ENCODE measurements at places on chromosomes 6 and 20.

DNA sequence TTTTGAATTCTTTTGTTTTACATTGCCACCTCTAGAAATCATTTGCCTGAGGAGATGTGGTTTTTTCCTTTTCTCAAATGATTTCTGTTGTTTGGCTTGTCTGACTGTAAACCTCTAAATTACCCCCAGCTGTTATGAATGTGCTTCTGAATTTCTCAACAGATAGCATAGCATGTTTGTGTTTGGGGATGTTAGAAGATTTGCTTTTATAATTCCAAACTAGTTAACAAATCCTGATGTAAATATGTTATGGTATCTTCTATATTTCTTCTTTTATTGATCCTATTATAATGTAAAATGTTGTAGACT, 31.6 kb upstream of the EZR start:
- DNase-seq = no peak

GRCh38 chr20:36875702-36876472, at the start of gene TLDC2:
Gene TLDC2, plus strand, starts transcription at chr20:36876138. Its CDS starts 37 bp downstream, at chr20:36876175.
- peak; percentile 30 for DNase-seq

GRCh38 chr6:104771258-104771832, 88.4 kb downstream of the HACE1 start:
- peak; percentile 36 for DNase-seq

GRCh38 chr20:41005361-41005729, 23.3 kb upstream of the TOP1 start:
- DNase-seq = peak; percentile 29

GRCh38 chr6:106486236-106486635, 125.7 kb downstream of the CRYBG1 start:
- no peak for DNase-seq

GRCh38 chr20:63843778-63844177, 12.7 kb upstream of the ZBTB46 start:
- DNase-seq = no peak

DNA sequence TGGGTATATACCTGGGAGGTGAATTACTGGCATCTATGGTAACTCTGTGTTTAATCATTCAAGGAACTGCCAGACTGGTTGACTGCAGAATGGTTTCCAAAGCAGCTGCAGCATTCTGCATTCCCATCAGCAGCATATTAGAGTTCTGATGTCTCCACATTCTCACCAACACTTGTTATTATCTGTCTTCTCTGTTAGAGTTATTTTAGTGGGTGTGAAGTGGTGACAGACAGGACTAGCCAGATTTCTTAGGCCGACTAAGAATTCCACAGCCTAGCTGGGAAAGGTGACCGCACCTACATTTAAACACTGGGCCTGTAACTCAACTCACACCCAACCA, 110.9 kb downstream of the TMEM170B start:
- DNase-seq = no peak

DNA sequence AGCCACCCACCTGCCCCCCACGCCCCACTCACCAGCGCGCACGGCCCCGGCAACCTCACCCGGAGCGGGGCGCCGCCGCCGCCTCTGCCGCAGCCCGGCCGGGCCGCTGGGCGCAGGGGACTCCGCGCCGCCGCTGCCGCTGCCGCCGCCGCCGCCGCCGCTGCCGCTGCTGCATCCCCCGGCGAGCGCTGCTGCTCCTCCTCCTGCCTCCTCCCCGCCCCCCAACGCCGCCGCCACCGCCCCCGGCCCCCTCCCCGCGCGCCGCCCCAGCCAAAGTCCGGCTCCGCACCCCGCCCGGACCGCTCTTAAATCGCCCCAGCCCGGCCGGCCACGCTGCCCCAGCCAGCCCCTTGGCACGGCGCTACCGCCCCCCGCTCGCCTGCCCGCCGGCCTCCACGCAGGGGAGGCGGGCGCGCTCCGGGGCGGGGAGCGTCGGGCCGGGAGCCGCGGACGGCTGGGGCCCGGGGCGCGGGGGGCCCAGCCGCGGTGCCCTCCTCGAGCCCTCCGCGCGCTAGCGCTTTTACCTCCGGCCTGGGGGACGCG, at the start of gene SULF2:
Gene SULF2 (minus strand): TSS at position 171 of the 543 bp plus-strand sequence. CDS start 28,118 bp downstream, outside the sequence.
- no peak for DNase-seq

DNA sequence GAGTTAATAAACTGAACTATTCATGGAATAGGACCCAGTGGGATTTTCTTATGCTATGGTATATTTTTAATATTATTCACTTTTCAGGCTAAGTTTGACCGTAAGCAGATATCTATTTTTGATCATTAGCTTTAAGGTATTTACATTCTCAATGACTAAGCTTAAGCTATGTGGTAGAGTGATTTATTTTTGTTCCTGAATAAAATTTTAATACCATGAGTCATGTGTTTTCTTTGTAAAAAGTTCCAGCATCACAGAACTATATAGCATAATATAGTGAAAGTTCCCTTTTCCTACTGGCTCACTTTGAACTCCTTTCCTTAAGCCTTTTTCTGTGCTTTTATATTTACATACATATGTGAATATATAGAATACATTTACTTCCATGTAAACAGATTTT, 75.8 kb downstream of the BCKDHB start:
- no peak for DNase-seq

GRCh38 chr20:21808863-21809664, 103.6 kb downstream of the PAX1 start:
- no peak for DNase-seq

DNA sequence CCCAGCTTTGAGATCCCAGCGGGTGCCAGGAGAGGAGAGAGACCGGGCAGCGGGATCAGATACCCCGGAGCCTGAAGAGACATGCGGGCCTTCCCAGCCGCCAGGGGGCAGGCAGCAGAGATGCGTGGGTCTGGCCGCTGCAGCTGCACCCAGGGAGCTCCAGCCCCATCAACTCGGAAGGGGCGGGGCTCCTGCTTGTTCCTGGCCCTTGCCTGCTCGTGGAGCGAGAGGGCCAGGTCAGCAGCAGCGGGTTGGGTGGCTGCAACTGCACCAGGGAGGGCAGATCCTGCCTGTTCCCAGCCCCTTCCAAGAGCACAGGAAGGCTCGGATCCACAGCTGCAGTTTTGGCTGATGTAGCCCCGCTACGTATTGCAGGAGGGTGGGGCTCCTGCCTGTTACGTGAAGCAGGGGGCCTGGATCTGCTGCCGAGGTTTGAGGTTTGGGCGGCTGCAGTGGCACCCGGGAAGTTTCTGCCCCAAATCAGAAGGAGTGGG, 532.8 kb downstream of the RFPL4B start:
- no peak for DNase-seq

DNA sequence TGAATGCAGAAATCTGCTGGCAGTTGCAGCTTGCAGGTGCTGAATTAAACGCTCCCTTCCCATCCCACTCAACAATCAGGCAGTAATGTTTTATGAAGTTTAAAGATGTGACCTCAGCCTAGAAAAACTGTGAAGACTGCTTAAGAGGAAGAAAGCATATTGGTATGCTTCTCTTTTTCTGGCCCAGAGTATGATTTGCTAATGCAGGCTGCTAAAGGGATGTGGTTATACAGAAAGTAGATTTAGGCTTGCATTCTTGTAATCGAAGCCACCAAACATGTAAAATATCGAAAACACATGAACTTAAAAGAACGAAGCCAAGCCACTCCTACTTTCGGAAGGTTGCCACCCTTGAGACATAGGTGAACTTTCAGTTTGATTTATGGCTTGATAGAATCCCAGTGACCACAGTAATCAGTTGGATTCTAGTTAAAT, 40.7 kb downstream of the MAP3K5 start:
- DNase-seq = no peak

DNA sequence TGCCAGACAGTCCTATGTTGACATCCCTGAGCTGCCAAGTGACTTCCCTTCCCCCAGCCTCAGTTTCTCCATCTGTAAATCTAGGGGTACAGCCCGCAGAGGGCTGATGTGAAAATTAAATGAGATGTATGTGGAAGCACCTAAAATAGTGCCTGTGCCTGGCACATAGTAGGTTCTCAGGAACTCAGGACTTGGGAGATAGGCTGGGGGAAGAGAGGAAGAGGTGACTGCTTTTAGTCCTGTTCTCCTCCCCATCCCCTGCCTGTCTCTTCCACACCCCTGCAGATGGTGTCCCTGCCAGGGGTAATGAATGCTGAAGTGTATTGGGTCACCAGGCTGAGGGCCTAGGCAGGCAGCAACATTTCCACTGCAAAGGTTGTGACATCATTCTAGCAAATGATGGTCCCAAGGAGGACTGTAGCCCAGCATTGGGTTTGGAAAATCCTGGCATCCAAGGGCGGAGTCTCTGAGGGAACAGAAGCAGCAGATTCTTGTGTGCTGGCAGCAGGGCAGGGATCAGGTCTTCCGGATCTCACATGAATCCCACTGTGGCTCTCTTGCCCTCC, 1.8 kb downstream of the SNPH start:
- no peak for DNase-seq

DNA sequence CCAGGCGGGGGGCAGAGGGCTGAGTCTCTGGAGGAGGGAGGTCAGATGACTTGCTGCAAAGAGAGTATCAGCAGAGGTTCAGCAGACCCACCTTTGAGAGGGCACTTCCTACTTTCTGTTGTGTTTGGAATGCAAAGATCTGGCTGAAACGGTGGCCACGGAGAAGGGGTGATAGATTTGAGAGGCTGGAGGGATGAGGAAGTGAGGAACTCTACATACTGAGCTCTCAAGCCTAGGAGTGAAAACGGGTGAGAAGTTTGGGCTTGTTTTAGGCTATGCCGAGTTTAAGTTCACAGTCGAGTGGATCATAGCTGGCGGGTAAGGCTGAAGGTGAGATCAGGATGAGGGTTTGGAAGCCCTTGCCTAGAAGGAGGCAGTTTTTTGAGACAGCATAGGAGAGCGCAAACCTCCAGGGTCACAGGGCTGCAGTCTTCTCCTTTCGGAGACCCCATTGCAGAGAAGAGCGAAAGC, 477 bp upstream of the ITPA start:
- no peak for DNase-seq

DNA sequence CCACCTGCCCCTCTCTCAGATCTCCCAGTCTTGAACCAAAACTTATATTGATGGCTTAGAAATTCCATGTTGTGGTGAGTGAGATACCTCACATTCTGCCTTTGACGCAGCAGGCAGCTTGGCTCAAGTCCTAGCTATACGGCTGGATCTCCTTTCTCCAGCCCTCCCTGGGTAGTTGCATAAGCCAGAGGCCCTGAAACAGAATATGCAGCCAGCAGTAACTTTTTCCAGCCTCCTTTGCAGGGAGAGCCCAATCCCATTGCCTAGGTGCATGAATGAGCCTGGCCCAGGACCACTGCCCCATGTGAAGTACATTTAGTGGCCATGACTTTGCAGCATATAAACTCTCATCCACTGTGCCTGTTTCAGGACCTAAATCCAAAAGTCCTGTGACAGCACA, 202.2 kb upstream of the CDYL start:
- no peak for DNase-seq

DNA sequence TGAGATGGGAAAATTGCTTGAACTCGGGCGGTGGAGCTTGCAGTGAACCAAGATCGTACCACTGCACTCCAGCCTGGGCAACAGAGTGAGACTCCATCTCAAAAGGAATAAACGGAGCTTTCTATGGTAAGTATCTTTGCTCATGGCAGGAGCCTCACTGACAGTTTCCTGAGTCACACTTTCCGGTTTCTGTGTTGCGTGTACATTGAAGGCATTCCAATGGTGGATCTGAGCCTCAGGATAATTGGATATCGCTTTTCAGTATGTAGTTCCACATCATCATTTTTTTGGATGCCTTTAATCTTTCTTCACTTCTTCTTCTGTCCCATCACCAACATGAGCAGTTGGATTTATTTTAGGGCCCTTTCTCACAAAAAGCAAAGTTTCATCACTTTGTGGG, 28.6 kb upstream of the GTSF1L start:
- DNase-seq = no peak

DNA sequence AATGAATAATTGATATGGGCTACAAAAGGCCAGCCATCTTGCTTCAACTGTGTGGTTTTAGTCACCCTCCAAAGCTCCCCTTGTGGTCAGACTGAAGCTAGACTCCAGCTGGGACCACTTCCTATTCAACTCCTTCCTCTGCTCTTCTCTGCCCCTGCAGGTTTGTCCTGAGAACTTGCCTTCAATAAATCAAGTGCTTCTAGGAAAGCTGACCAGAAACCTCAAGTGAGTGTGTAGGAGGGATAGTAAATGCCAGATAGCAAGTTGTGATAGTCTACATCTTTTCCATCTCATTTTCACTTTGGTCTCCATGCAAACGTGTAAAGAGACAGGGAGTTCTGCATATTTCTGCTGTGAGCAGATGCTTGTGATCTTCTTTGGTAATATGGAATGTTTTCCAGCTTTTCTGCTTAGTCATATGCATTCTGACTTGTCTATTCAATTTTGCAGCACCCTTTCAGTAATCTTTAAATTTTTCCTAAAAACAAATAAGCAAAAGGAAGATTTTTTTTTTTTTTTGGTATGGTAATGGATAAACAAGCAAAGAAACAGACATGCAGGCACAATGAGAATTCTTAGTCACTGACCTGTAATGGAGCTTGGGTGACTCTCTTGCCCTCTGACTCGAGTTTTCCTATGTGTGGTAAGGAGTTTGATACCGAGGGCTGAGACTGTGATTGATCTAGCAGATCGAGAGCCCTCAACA, 201.3 kb upstream of the BTBD3 start:
- no peak for DNase-seq
